ENCODE measurements at places on chromosomes 1 and 21. TPM values are rescaled to one million over a fixed set of nuclear protein-coding genes. Genes with fewer than 3 reads are reported as not detected.

ST6GALNAC5 gene
- total RNA-seq: 60.7 TPM

RSPH1 gene
- total RNA-seq: 0.41 TPM

PTPN22 gene
- total RNA-seq: 0.82 TPM

DMBX1 gene
- total RNA-seq: not detected

DPM3 gene
- 15.1 TPM for total RNA-seq

MROH9 gene
- total RNA-seq: not detected

SYPL2 gene
- total RNA-seq: not detected

PDC gene
- not detected for total RNA-seq

CR2 gene
- not detected for total RNA-seq

ATP1A2 gene
- 45.7 TPM for total RNA-seq

HRNR gene
- not detected for total RNA-seq
